Camera-type eye (tissue), 1 donor: ENCODE measurements at places on chromosomes 11 and 22. TPM values are rescaled to one million over a fixed set of nuclear protein-coding genes. Genes with fewer than 3 reads are reported as not detected.

TNNI2 gene
- 103 TPM for total RNA-seq

FAM181B gene
- 1.8 TPM for total RNA-seq

OR8A1 gene
- total RNA-seq = not detected

SESN3 gene
- total RNA-seq = 204 TPM

RBMXL2 gene
- total RNA-seq = not detected

KLHL35 gene
- total RNA-seq = 16.1 TPM

HTR3A gene
- 0.16 TPM for total RNA-seq

GRIK4 gene
- 1.4 TPM for total RNA-seq

ANGPTL5 gene
- 0.93 TPM for total RNA-seq

OR5P2 gene
- total RNA-seq = not detected

OR56A1 gene
- total RNA-seq = 0.11 TPM

SCN4B gene
- total RNA-seq = 5.9 TPM

P2RX3 gene
- 1.3 TPM for total RNA-seq

BTG4 gene
- not detected for total RNA-seq

BIRC3 gene
- total RNA-seq = 4.1 TPM

IL17REL gene
- total RNA-seq = 0.55 TPM

OR8D1 gene
- total RNA-seq = not detected

SIDT2 gene
- 24.1 TPM for total RNA-seq
